ENCODE measurements at places on chromosomes 5 and 9.

GRCh38 chr9:1173211-1173610 is 123.1 kb downstream of the DMRT2 start:
- no peak for DNase-seq

DNA sequence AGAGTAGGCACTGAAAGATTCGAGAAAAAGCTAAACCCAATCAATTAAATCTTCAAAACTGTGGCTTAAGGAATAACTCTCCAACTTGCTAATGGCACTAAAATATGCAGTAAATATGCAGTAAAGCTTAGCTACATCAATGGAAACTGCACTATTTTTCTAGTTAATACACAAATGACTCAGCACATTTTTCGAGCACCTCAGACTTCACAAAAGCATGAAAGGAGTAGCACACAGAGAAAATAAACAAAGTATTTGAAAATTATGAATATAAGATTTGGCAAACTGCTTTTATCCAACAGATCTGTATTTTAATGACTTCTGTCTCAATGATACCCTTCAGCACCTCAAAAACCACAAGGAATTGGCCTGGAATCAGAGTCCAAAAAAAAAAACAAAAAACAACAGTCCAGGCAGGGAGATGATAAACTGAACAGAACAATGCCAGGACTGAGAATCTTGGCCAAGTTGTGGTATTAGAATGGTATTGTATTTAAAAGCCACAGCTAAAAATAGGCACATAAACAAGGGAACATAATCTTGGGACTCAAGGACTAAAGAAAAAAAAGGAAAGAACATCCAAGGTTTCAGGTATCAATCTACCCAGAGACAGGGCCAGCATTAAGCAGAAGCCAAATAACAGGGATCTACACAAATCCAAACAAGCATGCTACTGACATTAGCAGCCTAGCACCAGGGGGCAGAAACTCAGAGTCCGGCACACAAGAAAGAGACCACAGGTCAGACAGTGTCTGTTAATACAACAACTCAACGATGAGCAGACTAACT is 21.4 kb downstream of the TMEM245 start:
- DNase-seq: no peak

DNA sequence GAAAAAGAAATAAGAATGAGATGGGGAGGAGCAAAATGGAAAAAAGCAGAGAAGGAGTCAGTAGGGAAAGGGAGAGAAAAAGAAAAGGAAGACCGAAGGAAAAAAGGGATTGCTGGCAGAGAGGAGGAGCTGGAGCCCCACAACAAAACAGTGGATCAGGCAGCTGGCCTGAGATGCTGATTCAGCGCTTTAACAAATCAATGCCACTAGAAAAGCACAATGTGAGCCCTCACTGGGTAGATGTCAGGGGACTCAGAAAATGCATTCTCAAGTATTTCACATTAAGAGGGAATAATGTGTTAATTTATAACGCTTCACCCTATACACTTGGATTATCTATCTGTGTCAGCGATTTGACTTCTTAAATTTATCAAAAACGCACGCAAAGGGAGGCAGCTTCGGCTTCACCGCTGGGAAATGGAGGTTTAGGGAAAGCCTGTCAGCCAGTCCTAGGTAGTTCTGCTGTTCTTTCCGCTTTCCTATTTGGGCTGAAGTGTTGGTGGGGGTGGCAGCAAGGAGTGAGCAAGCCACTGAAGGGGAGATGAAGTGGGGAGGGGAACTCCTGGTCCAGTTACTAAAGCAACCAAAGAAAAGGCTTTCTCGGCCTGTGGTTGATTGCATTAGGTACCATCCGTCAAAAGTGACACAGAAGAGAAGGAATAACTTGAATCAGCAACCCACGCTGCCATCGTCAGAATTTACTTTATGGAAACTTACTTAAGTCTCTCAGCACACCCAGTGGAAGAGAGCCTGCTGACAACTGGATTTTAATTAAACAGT is 161.6 kb downstream of the BNC2 start:
- DNase-seq: no peak

- DNase-seq: no peak
Observed at GRCh38 chr5:145598184-145598583, 237.0 kb downstream of the PRELID2 start.

Measured in activated naive CD4-positive, alpha-beta T cell treated with Interleukin-2 at 50 U/mL for 16 hours (primary cell).